ENCODE measurements at places on chromosomes 1 and 21.

DNA sequence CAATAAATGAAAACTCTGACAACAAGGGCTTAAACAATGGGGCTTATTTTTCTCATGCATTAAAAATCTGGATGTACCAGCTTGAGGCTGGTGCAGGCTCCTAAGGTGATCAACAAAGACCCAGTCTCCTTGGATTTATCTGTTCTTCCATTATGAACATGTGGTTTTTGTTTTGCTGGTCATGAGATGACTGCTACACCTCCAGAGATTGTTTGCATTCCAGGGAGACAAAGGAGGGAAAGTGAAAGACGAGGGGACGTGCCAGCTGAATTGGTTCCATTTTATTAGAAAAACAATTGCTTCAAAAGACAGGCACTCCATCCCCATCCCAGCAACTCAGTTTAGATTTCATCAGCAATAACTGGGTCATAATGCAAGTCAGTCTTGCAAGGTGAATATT lies 90.9 kb upstream of the KCNK1 start:
- DNase-seq = no peak

DNA sequence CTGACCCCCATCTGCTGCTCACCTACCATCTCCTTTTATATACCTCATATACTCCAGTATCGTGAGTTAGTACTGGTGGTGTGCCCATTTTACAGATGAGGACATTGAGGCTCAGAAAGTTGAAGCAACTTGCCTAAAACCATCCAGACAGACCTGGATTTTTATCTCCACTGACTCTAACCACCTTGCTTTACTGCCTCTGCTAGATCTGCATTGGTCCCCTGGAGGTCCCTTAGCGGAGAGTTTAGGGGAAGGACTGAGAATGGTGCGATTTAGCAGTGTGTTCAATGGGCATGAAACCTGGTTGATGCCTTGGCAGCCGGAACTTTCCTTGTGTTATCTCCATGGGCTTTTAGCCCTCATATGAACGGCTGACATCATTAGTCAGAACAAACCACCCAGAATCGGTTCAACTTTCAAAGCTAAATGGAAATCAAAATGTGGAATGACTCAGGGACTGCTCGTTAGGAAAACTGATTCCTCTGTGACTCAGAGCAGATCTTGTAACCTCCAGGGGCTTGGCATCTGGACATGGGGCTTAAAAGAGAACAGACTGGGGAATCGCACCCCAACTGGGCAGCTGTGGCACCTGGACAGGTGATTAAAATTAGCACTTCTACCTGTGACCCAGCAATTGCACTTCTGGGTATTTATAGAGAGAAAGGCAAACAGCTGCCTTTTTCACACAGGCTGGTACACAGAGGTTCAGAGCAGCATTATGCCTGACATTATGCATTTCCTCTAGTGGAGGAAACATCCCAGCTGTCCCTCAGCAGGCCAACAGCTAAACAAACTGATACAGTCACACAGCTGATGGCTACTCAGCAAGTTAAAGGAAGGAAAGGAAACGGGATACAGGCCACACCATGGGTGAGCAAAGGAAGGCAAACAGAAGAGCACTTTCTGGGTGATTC lies 25.3 kb downstream of the TMEM51 start:
- DNase-seq = no peak

- DNase-seq = no peak
These were observed 52.6 kb downstream of the TRABD2B start for GRCh38 chr1:47944561-47944960.

- DNase-seq = no peak
These were observed 67.6 kb upstream of the SLC22A15 start for GRCh38 chr1:115908565-115909274.

DNA sequence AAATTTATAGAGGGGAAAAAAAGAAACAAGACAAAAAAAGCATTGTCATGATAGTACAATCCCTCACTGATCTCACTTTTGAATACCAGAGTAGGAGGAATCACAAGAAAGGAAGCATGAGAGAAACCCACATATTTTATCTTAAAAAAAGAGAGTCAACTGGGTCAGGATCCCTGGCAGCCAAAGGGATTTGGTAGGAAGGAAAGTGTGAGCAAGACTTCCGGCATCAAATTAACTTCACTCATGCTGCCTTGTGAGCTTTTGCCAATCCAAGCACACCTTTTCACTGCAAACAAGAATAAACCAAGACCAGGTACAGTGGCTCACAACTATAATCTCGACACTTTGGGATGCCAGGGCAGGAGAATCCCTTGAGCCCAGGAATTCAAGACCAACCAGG lies 53.1 kb downstream of the SLC9C2 start:
- no peak for DNase-seq

GRCh38 chr1:217525773-217526490 lies 105.0 kb downstream of the GPATCH2 start:
- DNase-seq = no peak

DNA sequence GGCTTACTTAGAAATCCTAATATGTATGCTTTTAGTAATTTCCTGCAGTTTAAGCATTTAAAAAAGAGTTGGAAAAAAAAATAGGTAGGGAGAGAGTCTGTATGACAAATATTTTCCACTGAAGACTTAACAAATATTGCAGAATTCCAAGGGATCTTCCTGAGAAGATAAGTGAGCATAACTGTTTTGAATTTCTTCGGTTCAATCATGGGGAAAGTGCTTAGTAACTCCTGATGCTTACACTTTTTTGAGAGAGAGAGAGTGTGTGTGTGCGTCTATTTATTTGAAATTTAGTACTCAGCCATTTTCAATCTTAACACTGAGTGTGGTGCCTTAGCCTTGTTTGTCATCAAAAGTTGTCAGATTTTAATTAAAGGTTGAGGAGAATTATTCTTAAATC lies 18.5 kb downstream of the SON start:
- DNase-seq = no peak

Measured in CD4-positive, alpha-beta T cell treated with Interleukin-17A for 4 hours (primary cell).